ENCODE measurements at places on chromosomes 2 and 18.

DNA sequence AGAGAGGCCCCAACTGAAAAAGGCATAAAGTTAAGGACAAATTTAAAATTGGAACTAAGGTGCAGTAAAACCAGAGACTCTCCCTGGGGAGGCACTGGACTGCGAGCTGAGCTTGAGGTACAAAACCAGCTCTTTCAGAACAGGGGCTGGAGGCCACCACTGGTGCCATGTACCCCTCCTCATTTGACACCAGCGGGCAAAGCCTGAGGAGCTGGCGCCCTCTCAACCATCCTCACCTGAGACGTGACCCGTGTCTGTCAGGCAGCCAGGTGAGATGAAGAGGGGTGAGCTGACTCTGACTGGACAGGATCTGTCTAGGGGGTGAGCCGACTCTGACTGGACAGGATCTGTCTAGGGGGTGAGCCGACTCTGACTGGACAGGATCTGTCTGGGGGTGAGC is 68.5 kb downstream of the TMEM18 start:
- no peak for DNase-seq

- no peak for DNase-seq
These were observed 168.7 kb upstream of the NDUFV2 start for GRCh38 chr18:8933714-8934284.

GRCh38 chr18:55121397-55122170 is 162.3 kb upstream of the CCDC68 start:
- no peak for DNase-seq

- no peak for DNase-seq
These were observed 179.7 kb downstream of the ICOS start for GRCh38 chr2:204116159-204116792.

GRCh38 chr2:132677661-132678060 is 7.7 kb upstream of the LYPD1 start:
- DNase-seq = no peak

DNA sequence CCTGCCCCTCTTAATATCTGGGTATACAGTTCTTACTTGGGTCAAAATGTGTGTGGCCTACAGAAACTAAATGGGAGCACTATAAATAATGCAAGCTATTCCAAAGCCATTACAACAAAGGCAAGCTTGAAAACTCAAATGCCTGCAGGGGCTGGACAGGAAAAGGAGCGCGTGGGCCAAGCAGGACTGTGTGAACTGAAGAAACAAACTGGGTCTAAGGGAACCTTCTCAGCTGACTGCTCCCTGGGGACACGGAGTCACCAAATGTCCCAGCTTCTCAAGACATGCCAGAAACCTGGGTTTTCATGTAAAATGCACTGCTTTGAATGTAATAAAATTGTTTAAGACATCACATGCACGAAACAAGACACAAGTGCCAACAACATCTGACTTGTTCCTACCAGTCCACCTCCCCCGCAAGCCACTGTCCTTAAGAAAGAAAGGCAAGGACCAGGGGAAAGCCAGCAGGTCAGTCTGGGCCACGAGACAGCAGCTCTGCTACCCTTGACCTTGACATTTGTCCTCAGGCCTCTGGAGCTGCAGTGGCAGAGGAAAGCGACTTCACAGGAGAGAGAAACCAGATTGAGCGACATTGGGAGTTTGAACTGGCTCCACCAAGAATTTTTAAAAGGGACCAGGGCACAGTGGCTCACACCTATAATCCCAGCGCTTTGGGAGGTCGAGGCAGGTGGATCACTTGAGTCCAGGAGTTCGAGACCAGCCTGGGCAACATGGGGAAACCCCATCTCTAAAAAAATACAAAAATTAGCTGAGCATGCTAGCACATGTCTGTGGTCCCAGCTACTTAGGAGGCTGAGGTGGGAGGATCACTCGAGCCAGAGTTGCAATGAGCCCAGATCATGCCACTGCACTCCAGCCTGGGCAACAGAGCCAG is 89.7 kb upstream of the SH3BP4 start:
- no peak for DNase-seq

GRCh38 chr2:30801821-30802455 is 5.3 kb downstream of the CAPN13 start:
- no peak for DNase-seq

- DNase-seq = no peak
These were observed 253.1 kb upstream of the SALL3 start for GRCh38 chr18:78726326-78727056.

DNA sequence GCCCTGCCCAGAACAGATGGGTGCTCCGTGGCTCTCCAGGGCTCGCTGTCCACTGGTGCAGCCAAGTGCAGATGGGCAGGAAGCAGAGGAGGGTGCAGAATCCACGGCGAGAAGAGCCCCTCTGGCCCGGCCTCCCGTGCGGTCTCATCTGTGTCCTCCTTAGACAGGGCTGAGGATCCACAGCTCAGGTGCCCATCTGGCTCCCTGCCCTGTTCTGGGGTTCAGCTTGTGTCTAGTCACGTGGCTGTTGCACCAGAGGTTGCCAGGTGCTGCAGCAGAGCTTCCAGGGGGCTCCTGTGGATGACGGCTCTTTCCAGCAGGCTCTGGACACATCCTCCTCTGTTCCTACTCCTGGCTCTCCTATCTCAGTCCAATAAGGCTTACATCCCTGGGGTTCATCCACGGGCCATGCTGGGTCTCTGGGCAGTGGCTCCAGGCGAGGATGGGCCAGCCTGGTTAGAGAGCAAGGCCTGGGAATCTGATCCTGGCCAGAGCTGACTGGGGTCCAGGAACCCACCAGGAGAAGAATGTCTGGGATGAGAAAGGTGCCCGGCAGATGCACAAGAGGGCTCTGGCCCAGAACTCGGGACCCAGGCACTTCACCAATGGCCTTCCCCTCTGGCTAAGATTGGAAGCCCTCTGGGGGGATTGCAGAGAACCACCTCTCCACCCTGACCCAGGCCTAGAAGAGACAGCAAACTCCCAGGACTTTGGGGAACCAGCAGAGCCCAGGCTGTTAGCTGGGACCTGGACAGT is 116.3 kb upstream of the ID2 start:
- DNase-seq = no peak

GRCh38 chr2:113724010-113724409 is 32.4 kb downstream of the SLC35F5 start:
- DNase-seq = no peak

Measured in nephron progenitor cell (in vitro differentiated cells).